ENCODE measurements at places on chromosomes 1 and 21.
A peak's percentile ranks its signal among the peaks of the same experiment; 100 is the strongest.

DNA sequence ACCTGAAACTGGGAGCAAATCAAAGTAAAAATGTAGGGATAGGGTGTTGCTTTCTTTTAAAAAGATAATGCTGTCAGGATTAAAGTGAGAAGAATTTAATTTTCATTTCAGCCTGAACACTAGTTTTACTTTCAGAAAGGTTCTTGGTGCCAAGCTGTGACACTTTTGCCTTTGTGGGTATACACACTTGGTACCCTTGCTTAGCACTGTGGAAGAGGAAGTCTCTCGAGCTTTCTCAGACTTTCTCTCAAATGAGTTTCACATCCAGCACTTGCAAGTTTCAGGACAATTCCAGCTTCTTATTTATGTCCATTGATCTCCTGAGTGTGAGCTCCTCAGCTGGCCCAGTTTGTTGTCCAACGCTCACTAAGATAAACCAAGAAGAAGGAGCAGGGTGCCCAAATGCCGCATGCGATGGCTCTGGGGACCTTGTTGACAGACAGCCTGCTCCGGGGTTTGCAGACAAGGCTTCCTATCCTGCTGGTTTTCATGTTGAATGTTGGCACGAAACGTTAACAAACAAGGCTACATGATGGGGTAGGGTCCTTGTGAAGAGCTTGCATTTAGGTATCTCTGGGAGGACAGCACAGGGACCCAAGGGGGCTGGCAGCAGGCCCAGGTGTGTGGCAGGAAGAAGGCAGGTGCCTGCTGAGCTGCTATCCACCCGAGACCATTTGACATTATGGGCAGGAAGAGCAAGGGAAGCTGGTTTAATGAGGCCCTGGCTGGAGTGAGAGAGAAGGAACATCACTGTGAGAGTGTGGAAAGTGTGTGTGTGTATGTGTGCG lies 79.7 kb downstream of the POFUT2 start:
- DNase-seq: no peak

GRCh38 chr21:45050797-45051489 lies 23.4 kb upstream of the ADARB1 start:
- no peak for DNase-seq

- DNase-seq: peak; percentile 86
These were observed at the start of gene FAM78B for GRCh38 chr1:166166698-166167571. Gene FAM78B, minus strand, starts transcription at chr1:166167001. Its CDS starts 753 bp downstream, at chr1:166166248.

DNA sequence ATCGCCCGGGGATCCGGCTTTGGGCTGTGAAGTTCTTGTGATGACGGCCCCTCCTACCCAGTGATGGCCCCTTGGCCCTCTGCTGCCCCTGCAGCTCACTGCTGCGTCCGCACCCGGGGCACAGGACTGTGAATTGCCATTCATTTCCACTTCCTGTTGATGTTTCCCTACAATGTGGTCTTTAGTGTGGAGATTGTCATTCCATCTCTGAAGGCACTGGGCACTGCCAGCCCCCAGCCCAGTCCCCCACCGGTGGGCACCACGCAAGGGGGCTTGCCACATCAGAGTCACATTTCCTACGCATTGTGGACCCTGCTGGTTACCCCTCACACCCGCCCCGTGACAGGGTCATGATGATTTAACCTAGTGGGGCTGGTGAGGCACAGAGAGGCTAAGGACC lies 2.5 kb upstream of the MX2 start:
- peak; percentile 66 for DNase-seq

- peak; percentile 99 for DNase-seq
These were observed 5.9 kb downstream of the BLACAT1 start for GRCh38 chr1:205449750-205450443.
